ENCODE measurements at places on chromosomes 7 and 10.

DNA sequence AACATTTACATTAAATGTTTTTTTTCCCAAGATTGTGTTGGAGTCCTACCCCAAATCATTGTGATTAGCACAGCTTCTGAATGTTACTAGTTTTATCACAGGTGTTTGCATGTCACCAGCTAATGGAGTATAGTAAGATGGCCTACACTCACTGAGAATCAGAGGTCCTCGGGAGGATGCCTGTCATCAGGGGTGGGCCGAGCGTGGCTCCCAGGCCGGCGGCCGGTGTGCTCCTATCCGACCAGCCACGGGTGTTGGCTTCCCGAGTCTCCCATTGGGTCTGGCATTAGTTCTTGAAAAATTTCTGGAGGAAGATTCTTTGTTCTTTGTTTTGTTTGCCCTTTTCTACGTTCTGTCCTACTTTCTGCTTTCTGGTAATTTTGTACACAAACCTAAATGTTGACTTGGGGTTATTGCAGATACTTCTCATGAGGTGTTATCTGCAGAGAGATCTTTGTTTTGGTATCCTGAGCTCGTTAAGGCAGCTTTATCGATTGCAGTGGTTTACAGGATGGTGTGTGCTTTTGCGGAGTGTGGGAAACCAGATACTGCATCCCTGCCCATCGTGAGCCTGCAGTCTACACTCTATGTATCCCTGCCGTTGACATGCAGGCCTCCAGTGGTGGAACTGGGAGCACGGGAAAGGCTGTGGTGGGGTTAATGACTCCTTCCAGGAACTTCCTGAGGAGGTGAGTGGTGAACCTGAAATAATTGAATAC is 67.3 kb upstream of the DNAJB6 start:
- DNase-seq: no peak

DNA sequence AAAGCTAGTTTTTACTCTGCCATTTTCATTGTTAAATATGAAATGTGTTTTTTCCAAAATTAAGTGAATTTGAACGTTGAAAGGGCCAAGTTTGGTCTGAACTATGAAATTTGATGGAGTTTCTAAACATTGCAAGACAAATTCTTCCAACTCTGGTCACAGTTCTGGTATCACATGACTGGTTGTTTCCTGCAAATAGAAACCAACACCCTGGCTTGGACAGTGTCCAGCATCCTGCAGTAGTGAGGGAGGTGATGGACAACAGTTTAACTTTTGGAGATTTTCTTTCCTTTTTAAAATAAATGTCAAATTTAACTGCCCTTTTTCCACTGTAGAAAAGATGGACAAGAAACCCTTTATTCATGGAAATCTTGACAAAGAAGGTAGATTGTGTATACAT is 54.8 kb upstream of the AGBL3 start:
- no peak for DNase-seq

DNA sequence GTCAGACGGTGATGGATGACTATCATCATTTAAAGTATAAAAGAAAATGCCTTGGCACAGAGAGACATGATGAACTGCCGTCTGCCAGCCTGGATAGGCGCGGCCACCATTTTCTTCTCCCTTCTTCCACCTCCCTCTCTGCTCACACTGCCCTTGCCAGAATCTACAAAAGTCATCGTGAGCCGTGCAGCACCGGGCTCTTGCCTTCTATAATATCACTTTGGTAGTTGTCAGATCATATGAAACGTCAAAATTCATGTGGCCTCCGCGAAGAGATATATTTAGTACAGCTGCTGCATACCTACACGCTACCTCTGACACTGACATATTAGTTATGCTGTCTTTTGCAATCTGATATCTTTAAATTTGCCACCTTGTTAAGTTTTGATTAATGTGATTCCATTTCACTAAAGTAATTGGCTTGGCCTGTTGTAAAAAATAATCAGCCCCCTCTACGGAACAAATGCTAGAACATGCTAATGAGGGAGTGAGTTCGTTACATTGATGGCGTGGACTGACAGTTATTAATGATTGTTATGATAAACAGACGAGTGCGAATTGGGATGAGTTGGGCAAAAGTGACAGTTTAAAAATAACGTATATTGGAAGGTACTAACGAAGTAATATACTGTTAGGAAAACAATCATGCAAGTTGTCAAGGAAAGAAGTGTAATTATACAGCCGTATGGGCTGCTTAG is 214.9 kb downstream of the LRMDA start:
- no peak for DNase-seq

DNA sequence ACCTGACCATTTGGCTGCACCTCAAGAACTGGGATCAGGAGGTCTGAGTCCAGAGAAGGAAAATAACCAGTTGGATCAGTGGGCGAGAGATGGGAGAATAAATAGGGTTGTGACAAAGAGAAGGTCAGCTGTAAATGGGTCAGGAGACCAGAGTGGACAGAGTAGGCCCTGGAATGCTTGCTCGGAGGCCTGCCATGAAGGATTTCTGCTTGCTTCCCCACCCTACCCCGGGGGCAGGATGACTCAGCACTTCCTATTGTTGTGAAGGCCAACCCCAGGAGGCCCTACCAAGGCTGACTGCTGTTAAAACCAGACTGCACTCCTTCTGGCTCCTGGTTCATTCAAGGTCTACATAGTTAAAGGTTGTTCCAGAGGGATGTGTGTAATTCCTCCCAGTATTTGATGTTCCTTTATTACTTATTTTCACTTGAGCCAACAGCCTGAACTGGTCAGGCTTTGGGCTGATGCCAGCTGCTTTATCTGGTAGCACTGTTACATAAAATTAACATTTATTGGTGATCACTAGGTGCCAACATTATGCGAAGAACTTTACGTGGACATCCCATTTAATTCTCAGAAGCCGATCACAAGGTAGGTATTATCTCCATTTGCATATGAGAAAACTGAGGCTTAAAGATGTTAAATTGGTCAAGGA is 27.3 kb upstream of the IFRD1 start:
- DNase-seq: peak; percentile 92

GRCh38 chr7:44141221-44141850 is at the start of gene MYL7:
Gene MYL7 (minus strand): TSS chr7:44141332. CDS start chr7:44141305, 27 bp downstream.
- DNase-seq: no peak

DNA sequence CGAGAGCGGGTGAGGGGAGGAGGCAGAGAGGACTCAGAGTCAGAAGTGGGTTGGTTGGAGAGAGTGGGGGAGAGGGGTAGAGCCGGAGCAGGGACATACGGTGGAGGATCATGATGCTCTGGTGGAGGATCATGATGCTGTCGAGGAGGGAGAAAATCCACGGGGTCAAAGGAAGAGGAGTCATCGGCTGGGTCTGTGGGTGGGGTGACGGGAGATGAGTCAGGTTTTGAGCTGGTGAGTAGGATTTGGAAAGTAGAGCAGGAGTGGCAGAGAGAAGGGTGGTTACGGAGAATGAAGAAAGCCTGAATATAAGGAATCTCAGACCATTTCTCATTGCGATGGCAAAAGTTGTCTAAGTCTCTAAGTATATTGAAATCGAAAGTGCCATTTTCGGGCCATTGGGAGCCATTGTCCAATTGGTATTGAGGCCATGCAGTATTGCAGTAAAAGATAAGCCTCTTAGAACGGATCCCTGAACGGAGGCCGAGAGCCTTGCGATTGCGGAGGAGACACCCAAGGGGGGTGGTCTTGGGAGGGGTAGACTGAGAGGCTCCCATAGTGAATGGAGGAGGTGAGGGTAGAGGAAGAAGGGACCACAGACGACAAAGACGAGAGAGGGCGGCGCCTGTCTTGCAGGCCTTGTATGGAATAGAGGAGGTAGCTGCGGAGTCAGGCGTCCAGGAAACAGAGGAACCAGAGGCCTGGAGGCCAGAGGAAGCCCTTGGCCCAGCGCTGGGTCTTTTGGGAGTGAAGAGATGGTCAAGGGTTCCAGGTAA is 23.8 kb downstream of the SCIN start:
- DNase-seq: no peak

DNA sequence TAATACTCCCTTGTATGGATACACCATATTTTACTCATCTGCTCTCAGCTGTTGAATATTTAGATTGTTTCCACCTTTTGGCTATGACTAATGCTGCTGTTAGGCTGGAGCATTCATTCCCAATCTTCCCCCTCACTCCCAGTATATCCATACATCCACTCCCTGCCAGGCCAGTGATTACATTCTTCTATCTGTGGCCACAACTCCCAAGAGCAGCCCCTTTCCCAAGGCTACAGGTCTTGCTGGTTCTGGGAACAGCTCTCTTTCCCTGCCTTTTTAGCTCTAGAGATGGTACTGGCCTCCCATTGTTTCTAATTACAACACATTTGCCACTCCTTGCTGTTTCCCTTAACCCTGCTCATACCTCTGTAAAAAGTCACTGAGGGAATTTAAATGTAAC is 28.2 kb downstream of the SFR1 start:
- DNase-seq: no peak

GRCh38 chr10:48748573-48748972 is 63.9 kb downstream of the WDFY4 start:
- DNase-seq: no peak

- no peak for DNase-seq
Observed at GRCh38 chr10:30182191-30183054, 123.0 kb upstream of the JCAD start.

DNA sequence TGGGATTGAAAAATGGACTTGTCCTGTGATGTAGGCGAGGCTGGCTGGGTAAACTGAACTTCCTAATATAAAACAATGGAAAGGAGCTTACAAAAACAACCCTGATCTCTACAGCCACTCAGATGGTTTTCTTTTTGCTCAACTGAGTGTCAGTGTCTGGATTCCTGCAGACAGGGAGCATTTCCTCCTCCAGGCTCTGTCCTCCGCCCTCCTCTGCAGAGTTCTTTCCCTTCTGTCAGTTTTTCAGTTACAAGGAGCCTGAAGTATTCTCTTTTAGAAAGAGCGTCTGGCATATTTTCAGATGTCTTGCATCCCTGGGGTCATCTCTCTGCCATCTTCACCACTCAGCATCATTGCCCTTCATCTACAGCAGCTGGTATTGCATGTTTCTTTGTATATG is 50.0 kb upstream of the PITRM1 start:
- DNase-seq: no peak

- DNase-seq: no peak
Observed at GRCh38 chr7:143458263-143458662, 15.0 kb downstream of the TAS2R60 start.

Measured in cardiac septum (tissue), 1 donor.